CMK (cell line): ENCODE measurements at places on chromosomes 5 and 9.

GRCh38 chr5:15133456-15133965 is 261.9 kb upstream of the ANKH start:
- DNase-seq = no peak

DNA sequence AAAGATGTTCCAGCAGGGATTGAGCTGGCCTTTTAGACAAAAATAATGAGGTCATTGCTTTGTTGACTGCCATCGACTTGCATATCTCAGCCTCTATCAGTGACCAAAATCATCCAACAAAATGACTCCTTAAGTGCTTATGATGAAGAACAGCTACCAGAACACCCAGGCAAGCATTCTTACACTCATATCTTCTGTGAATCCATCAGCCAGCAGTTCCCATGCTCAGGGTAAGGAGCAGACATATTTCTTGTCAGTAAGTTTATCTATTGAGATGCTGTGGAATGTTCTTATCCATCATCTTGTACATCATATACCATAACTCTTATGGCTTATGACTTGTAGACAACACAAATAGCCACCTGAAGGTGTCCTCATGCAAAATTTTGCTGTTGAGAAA is 20.2 kb upstream of the SPDL1 start:
- no peak for DNase-seq

GRCh38 chr5:113053511-113053995 is 77.0 kb downstream of the DCP2 start:
- no peak for DNase-seq

DNA sequence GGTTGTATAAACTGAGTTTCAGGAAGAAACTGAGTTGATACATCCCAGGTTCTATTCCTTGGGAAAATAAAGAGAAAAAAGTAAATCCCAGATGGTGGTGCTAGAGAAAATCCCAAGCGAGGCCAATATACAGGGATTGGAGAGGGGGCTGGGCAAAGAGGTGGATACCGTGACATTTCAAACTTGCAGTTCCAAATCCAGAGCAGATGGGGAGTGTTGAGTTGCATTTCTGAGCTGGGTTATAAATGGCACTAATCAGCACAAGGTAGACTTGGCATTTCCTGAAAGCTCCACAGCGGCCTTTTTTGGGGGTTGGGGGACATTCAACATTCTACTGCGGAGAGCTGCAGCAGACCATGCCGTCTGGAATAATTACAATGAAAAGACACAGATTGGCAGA is 224.4 kb downstream of the NXNL2 start:
- DNase-seq = no peak

- no peak for DNase-seq
Observed at GRCh38 chr5:161850491-161850890, 2.6 kb downstream of the GABRA1 start.

- no peak for DNase-seq
Observed at GRCh38 chr9:34991607-34992375, 2.2 kb downstream of the DNAJB5 start.

DNA sequence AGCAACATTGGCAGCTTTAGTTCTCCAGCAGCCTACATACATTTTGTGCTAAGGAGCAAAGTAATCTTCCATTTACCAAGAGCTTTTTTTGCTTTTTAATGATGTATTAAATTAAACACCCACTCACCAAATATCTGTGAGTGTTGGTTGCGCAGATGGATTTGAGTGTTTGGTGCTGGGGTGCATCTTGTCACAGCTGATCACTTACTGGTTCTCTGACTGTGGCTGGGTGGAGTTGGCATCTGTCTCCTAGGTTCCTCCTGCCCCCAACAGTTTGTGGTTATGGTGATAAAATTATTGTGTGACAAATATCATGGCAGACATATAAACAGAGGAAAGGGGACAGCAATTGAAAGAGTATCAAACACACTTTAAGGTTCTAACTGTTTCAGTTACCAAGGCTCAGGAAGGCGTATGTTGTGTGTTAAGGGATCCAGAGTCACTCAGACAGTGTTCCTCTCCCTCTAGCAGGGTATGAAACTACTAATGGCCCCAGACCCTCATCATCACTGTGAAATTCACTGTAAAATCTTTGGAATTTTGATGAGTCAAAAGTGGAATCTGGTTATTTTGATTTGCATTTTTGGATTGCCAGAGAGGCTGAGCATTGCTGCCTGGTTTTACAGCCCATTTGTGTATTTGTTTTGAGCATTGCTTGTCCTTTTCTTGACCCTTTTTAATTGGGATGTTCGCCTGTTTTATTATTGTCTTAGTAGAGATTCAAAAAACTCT is 81.7 kb downstream of the PDE8B start:
- no peak for DNase-seq

DNA sequence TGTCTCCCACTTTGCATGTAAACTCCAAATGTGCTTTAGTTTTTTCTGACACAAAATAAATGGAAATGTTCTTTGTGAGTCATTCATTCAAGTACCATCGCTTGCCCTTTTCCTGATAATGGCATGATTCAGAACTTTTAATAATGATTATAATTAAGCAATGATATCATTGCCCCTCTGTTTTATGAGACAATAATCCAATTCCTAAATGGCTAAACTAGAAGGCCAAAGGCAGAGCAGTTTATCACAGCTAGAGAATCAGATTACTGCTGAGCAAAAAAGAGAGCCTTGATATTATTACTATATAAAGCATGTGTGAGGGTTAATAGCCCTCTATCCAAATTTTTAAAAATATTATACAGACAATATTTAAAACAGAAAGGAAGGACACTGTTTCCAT is 484.2 kb upstream of the PTPRD start:
- no peak for DNase-seq

GRCh38 chr9:110125763-110126351 is 82.1 kb downstream of the C9orf152 start:
- DNase-seq = no peak

DNA sequence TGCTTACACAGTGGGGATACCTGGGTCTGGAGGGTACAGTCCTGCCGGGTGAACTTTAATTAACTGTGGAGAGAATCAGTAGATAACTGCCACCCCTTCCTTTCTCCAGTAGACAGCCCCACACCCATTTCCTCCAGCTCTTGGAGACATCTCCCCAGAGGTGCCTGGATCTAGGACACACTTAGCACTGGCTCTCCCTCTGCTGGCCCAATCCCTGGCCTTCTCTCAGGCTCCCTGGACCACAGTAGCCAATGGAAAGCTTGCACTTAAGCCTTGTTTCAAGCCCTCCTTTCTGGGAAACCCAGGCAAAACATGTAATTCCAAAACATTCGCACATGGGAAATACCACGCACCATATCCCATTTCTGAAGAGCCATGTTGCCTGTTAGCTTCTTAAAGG is 169.2 kb upstream of the GAS1 start:
- DNase-seq = no peak

- no peak for DNase-seq
Observed at GRCh38 chr9:125586172-125586511, 120.9 kb downstream of the MAPKAP1 start.

DNA sequence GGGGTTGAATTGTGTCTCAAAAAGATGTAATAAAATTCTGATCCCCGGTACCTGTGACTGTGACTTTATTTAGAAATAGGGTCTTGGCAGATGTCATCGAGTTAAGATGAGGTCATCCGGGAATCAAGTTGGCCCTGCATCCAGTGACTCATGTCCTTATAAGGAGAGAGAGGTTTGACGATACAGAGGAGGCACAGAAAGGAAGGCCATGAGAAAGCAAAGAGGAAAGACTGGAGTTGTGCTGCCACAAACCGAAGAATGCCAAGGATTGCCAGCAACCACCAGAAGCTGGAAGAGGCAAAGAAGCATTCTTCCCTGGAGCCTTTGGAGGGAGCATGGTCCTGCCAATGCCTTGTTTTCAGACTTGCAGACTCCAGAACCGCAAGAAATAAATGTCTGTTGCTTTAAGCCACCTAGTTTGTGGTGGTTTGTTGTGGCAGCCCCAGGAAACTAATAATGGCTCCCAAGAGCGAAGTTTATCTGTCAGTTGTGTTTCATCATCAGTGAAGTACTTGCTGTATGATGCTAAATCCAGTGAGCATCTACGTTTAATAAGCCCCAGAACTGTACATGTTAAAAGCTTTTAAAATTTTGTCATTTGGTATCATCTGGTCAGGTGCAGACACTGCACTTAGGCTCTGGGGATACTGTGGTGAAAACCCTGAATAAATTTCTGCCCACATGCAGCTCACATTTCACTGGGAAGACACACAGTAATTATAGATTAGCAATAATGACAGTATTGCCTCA is 114.8 kb downstream of the TLE4 start:
- no peak for DNase-seq

GRCh38 chr9:77020413-77021290 is 1.2 kb downstream of the FOXB2 start:
- DNase-seq = no peak

DNA sequence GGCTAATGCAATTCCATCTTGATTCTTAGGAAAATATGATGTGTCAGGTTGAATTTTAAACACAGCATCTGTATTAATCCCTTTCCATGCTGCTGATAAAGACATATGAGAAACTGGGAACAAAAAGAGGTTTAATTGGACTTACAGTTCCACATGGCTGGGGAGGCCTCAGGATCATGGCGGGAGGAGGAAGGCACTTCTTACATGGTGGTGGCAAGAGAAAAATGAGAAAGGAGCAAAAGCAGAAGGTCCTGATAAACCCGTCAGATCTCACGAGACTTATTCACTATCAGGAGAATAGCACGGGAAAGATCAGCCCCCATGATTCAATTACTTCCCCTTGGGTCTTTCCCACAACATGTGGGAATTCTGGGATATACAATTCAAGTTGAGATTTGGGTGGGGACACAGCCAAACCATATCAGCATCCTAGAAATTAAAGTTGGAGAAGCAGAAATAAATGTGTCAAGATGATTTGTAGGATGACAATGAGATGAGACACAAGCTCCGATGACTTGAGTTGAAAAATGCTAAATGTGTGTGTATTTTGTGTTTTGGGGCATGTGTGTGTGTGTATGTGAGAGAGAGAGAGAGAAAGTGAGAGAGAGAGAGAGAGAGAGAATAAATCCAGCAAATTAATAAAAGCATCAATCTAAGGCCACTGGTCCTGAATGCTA is 48.5 kb upstream of the ANKRD55 start:
- DNase-seq = no peak

DNA sequence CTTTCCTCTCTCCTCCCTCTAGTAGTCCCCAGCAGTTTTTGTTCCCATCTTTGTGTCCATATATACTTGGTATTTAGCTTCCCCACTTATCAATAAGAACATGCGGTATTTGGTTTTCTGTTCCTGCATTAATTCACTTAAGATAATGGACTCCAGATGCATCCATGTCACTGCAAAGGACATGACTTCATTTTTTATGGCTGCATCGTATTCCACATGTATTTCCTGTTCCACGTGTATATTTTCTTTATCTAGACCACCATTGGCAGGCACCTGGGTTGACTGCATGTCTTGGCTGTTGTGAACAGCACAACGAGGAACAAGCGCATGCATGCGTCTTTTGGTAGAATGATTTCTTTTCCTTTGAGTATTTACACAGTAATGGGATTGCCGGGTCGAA is 6.2 kb downstream of the ZNF79 start:
- DNase-seq = no peak

DNA sequence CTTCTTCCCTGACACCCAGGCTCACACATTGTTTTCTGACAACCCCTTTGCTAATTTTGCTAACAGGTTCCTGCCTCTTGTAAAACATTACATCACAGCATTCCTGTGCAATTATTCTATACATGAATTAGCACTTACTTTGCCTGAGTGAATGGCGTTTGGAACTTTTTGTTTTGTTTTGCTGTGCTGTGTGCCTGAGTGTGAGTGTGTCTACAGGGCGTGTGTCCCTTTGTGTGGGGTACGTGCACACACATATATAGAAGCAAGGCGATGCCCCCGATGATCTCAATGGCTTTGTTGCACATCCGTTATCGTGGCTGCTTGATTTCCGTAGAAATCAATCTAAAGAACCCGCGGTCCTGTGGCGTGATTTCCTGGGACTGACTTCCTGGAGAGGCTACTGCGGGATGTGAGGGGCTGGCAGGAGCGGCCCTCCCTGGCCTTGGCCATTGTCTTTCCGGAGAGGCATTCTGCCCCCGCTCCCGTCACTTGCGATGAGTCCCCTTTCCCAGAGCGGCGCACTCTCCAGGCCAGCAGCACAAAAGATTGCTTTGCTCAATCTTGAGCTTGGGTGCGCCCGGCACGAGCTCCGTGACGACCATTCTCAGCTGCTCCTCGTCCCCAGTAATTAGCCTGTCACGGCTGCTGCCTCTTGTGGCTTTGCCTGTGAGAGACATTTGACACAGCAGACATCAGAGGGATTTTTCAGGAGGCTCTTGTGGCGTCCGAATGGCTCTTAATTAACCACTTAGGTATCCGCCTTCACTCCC is 398.1 kb upstream of the IRX1 start:
- no peak for DNase-seq

GRCh38 chr5:3596261-3596825 is 711 bp downstream of the IRX1 start:
- DNase-seq = peak; percentile 59

DNA sequence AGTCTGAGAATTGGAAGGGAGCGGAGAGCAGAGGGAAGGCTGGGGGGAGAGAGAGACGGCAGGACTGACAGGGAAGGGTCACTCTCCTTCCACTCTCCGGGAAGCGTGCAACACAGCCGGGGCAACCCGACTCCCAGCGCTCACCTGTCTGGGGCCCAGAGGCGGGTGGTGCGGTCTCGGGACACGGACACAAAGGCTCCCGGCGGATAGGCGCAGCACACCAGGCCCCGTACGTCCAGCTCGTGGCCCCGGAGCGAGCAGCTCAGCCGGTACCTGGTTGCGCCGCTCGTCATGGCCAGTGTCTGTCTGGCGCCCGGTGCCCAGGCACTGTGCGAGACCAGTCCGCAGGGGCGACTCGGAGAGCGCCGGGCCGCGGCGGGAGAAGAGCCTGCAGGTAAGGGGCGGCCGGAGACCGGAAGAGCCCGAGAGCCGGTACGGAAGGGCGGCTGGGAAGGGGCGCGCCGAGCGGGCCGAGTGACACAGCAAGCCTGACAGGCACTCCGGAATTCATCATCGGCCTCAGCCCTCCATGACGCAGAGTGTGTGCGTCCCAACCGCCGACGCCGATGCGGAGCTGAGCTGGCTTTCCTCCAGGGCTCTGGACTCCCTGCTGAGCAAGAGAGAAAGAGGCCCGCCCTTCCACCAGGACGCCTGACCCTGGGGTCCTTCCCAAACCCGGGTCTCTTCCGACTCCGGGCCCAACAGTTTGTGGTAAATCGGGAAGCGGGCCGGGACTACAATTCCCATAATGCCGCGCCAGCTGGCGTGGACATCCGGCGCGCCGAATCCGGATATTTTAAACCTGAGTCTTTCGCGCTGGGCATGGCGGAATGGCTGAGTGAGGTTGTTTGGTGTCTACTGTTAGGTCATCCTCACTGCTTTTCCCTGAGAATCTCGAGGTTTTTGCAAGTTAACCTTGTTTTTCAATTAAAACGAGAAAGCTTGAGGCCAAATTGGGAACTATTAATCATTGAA is at the start of gene PLAA:
Gene PLAA (minus strand): TSS at position 490 of the 975 bp plus-strand sequence. CDS start 197 bp downstream, at position 293.
- peak; percentile 33 for DNase-seq
